ENCODE measurements at places on chromosomes 1 and 21.
A peak's percentile ranks its signal among the peaks of the same experiment; 100 is the strongest.

DNA sequence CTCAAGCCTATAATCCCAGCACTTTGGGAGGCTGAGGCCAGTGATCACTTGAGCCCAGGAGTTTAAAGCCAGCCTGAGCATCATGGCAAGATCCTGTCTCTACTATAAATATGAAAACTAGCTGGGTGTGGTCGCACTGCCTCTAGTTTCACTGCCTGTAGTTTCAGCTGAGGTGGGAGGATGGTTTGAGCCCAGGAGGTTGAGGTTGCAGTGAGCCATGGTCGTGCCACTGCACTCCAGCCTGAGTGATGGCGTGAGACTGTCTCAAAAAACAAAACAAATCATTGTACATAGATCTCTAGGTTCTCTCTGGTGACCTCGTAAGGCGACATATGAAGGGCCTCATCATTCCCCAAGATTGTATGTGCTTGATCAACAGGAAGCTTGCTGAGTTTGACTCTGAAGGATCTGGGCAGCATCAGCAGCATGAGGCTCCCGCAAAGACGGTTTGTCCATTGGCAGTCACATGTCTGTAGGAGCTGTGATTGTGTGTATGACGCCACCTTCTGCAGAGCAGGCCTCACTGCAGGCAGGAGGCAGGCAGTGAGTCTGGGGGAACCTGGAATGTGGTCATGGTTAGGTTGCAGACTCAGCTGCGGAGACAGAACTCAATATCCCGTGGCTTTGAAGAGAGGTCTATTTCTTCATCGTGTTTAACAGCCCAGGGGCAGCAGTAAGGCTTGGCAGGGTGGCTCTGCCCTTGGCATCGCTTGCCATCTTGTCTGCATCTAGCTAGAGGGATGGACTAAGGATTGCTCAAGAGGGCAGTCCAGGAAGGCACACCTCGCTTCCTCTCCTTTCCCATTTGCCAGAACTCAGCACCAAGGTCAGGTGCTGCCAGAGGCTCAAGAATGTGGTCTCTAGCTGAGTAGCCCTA, 14.0 kb downstream of the ATP5PO start:
- no peak for DNase-seq

- DNase-seq, result no peak
Observed at GRCh38 chr1:53145942-53146708, 3.7 kb upstream of the SLC1A7 start.

DNA sequence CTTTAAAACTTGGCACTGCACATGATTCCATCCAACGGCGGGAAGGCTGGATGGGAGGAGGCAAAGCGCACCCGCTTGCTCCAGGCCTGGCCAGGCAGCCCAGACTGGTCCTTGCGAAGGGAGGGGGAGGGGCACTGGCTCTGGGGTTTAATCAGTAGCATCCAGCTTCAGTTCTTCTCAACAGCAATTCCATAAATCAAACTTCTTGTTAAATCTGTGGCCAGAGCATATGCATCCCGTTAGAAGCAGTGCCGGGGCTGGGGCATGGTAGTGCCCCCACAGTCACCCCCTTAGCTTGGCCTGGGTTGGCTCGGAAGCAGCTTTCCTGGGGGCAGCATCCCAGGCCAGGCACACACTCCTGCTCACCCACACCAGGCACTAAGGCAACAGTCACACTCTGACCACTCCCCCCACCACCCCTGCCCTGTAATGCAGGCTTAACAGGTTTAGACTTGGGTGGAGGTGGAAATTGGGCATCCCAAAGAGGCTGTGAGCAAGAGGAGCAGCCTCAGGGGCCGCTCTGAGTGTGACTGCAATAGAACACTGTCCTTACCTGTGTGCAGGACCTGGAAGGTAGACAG, 94.1 kb upstream of the CASZ1 start:
- DNase-seq, result no peak

- peak; percentile 91 for DNase-seq
Observed at GRCh38 chr1:46303038-46303871, at the start of the genes LRRC41 and UQCRH. LRRC41 (minus strand) TSS chr1:46303616; CDS start chr1:46303322, 294 bp downstream. UQCRH (plus strand) TSS chr1:46303698; CDS start chr1:46303767, 69 bp downstream.

GRCh38 chr1:36321119-36321951, 2.1 kb downstream of the EVA1B start:
- DNase-seq, result no peak

DNA sequence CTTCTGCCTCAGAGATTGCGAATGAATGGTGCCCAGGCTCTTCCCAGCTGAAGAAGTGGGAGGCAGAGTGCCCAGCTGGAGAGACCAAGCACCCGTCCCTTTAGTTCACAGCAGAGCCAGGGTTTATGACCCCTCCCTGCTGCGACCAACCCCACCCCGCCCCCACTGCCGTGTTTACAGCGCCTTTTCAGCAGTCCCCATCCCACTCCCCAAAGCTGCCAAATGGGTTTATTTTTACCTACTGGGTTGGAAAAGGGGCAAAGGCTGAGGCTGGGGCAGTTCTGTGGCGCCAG, 23.6 kb downstream of the DYRK3 start:
- DNase-seq, result no peak

GRCh38 chr1:119318466-119319309, 49.9 kb upstream of the HAO2 start:
- no peak for DNase-seq

- DNase-seq, result no peak
Observed at GRCh38 chr21:32206631-32207405, 72.0 kb downstream of the MIS18A start.

GRCh38 chr1:6358757-6359201, 34.8 kb downstream of the ACOT7 start:
- peak; percentile 20 for DNase-seq

DNA sequence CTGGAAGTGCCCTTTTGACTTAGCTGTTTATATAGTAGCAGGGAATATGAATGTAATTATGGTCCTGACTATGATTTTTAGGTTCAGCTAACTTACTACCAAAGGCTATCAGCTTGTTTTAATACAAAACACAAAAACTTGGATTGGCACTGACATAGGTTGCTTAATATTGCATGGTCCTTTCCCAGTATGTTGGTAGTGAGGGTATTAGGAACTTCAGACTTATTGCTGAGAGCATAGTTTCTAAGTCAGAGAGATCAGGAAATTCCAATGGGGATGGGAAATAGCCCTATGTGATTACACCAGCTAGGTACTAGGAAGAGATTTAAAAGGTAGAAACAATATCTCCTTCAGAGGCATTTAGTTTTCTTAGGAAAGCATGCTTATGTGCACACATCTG, 7.7 kb downstream of the ARID1A start:
- DNase-seq, result no peak

GRCh38 chr1:186629341-186629740, 50.9 kb downstream of the PTGS2 start:
- DNase-seq, result no peak

- DNase-seq, result no peak
Observed at GRCh38 chr21:40833184-40833583, 13.8 kb downstream of the DSCAM start.

DNA sequence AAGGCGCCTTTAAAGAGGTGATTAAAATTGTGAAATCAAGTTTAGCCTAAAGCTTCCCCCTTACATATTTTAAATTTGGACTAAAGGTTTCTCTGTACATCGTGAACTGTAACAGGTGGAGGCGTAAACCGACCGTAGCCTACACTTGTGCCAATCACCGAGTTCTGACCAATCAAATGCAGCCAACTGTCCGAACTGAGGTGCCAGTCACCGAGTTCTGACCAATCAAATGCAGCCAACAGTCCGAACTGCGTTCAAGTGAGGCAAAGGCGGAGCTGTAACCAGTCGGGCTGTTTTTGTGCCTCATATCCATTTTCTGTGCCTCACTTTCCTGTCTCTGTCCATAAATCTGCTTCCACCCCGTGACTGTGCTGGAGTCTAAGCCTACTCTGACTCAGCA, 7.4 kb downstream of the TFF1 start:
- DNase-seq, result no peak

DNA sequence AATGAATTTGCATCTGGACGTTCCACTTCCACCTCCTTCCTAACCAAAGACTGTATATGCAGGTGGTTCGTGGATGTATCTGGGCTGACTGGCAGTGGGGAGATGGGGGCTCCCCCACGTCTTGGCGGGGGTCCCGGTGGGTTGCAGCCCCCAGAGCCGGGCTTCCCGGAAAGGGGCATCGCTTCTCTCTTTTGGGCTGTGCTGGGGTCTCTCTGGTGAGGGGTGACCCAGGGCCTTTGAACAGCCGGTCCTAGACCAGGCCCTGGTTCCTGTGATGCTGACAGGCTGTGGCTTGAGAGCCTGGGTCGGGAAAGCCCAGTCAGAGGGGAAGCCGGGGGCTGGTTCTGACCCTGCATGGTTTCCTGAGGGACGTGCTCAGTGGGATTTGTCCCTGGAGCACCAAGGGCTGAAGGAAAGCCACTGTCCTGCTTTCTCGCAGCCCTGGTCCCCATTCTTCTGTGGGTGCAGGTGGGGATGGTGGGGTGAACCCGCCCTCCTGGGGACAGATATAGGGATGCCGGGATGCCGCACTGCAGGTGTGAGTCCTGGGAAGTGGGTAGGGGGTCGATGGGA, 29.8 kb downstream of the COL18A1 start:
- DNase-seq, result no peak
